ENCODE measurements at places on chromosomes 5 and 9.
A peak's percentile ranks its signal among the peaks of the same experiment; 100 is the strongest.

GRCh38 chr5:131194725-131195124, 24.0 kb downstream of the LYRM7 start:
- no peak overlapping the region for H3K4me3 ChIP-seq
- no peak for DNase-seq
- H3K27me3 ChIP-seq: no peaks in the 10 kb centered on the region

DNA sequence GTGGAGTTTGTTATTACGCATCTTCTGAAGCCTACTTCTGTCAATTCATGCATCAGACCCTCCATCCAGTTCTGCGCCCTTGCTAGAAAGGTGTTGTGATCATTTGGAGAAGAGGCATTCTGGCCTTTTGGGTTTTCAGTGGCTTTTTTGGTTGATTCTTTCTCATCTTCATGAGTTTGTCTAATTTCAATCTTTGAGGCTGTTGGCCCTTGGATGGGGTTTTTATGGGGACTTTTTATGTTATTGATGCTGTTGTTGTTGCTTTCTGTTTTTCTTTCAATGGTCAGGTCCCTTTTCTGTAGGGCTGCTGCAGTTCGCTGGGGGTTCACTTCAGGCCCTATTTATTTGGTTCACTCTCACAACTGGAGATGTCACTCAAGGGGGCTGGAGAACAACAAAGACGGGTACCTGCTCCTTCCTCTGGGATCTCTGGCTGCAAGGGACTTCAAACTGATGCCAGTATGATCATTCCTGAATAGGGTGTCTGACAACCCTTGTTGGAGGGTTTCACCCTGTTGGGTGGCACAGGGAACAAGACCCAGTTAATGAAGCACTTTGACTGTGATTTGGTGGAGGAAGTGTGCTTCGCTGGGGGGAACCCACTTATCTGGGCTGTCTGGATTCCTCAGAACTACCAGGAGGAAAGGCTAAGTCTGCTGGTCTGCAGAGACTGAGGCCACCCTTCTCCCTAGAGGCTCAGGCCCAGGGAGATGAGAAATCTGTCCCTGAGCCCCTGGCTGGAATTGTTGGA, 226.7 kb upstream of the PTGER4 start:
- no peak overlapping the region for H3K27ac ChIP-seq
- H3K4me3 ChIP-seq: no peak overlapping the region
- no peaks in the 10 kb centered on the region for H3K36me3 ChIP-seq
- H3K4me1 ChIP-seq: no peaks in the 10 kb centered on the region
- no peaks in the 10 kb centered on the region for H3K27me3 ChIP-seq
- DNase-seq: no peak

DNA sequence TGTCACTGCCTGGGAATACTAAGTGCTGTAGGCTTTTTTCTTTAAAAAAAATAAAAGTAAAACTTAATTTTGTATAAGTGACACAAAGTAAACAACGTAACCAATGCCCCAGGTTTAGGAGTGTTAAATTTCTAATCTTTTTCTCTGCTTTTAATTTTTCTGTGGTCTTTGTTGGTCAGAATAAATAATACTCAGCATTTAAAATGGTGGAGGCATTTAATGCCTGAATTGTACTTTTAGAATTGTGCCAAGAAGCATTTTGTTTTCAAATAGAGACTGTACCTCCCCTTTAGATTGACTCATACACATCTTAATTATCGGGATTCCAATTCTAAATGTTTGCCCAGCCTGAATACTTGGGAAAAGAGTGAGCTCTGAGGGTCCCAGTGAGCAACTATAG, 1.6 kb downstream of the DMXL1 start:
- peaks cover 3% of the 10 kb centered on the region for H3K36me3 ChIP-seq
- no peaks in the 10 kb centered on the region for H3K27me3 ChIP-seq
- DNase-seq: no peak
- H3K27ac ChIP-seq: peak overlapping the region; percentile 94
- H3K4me3 ChIP-seq: peak overlapping the region; percentile 9

DNA sequence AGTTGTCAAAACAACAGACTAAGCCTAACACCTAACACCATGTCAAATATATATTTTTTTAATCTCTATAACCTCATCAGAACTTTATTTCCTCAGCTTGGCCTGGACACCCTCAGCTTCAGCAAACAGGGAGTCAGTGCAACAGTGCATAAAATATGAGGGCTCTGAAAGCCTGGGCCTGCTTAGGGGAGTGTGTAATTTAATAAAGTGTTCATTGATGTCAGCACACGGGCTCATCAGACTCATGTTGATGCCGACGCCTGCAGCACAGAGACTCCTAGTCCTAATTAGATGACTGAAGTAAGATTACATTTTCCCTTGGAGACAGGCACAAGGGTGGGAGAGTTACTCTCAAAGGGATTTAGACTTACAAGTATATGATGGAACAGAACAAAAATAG, 37.8 kb downstream of the CDH10 start:
- no peaks in the 10 kb centered on the region for H3K4me1 ChIP-seq
- H3K27me3 ChIP-seq: no peaks in the 10 kb centered on the region
- H3K4me3 ChIP-seq: no peak overlapping the region
- H3K27ac ChIP-seq: no peak overlapping the region
- no peaks in the 10 kb centered on the region for H3K36me3 ChIP-seq
- DNase-seq: no peak

GRCh38 chr5:5658226-5658625, 235.7 kb downstream of the ICE1 start:
- H3K36me3 ChIP-seq: no peaks in the 10 kb centered on the region
- no peak overlapping the region for H3K4me3 ChIP-seq
- no peaks in the 10 kb centered on the region for H3K4me1 ChIP-seq
- no peak for DNase-seq
- no peaks in the 10 kb centered on the region for H3K27me3 ChIP-seq

- no peak for DNase-seq
- H3K27me3 ChIP-seq: no peaks in the 10 kb centered on the region
- H3K4me1 ChIP-seq: no peaks in the 10 kb centered on the region
- H3K27ac ChIP-seq: no peak overlapping the region
- H3K4me3 ChIP-seq: no peak overlapping the region
Observed at GRCh38 chr9:31674264-31674663, 710.2 kb upstream of the ACO1 start.

GRCh38 chr5:36422952-36423351, 121.2 kb upstream of the RANBP3L start:
- H3K4me3 ChIP-seq: no peak overlapping the region
- no peak overlapping the region for H3K27ac ChIP-seq
- no peak for DNase-seq
- no peaks in the 10 kb centered on the region for H3K36me3 ChIP-seq
- H3K27me3 ChIP-seq: no peaks in the 10 kb centered on the region

GRCh38 chr9:20570756-20571155, 51.5 kb downstream of the MLLT3 start:
- no peaks in the 10 kb centered on the region for H3K36me3 ChIP-seq
- no peak overlapping the region for H3K4me3 ChIP-seq
- H3K4me1 ChIP-seq: no peaks in the 10 kb centered on the region
- DNase-seq: no peak
- H3K27ac ChIP-seq: no peak overlapping the region

- no peaks in the 10 kb centered on the region for H3K27me3 ChIP-seq
- peaks cover 10% of the 10 kb centered on the region for H3K4me1 ChIP-seq
- H3K36me3 ChIP-seq: no peaks in the 10 kb centered on the region
- no peak overlapping the region for H3K4me3 ChIP-seq
Observed at GRCh38 chr9:37555786-37556185, 20.4 kb downstream of the FBXO10 start.

DNA sequence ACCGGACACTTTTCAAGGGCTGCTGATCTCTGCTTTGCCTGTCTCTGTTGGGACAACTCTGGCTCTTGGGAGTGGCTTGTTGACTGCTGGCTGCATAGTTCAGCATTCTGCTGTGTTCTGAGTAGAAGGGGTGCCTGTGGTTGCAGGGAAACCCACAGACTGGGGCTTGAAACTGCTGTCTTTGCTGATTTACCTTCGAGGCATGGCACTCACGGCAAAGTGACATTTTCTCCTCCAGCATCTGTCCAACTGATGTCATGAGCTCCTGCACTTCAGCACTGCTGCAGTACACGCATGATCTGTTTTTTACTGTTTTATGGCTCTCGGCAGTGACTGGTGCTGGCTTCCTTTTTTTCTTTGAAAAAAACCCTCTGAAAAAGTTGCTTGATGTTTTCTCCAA, 69.2 kb downstream of the SPATA31D1 start:
- H3K36me3 ChIP-seq: no peaks in the 10 kb centered on the region
- no peak overlapping the region for H3K27ac ChIP-seq
- peak; percentile 36 for DNase-seq
- H3K27me3 ChIP-seq: no peaks in the 10 kb centered on the region
- H3K4me1 ChIP-seq: peaks cover 9% of the 10 kb centered on the region

DNA sequence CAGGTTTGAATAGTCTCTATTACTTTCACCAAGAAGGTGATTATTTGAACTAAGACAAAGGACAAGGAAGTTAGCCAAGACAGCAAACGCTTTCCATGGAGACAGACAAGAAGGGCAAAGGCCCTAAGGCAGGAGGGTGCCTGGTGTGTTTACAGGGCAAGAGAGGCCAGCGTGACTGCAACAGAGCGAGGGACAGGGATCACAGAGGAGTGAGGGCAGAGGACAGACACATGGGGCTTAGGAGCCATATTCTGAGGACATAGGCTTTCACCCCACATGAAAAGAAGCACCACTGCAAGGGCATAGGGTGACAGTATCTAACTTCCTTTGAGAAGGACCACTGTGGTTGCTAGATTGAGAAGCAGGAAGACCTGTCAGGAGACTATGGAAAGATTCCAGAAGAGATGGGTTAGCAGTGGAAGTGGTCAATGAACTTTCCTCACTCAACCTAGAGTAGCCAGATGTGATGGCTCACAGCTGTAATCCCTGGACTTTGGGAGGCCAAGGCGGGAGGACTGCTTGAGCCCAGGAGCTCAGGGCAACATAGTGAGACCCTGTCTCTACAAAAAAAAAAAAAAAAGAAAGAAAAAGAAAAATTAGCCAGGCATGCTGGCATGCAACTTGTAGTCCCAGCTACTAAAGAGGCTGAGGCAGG, 5.0 kb upstream of the HAVCR1 start:
- H3K27me3 ChIP-seq: no peaks in the 10 kb centered on the region
- no peaks in the 10 kb centered on the region for H3K36me3 ChIP-seq
- H3K4me3 ChIP-seq: no peak overlapping the region
- no peak for DNase-seq
- no peaks in the 10 kb centered on the region for H3K4me1 ChIP-seq

GRCh38 chr9:17936365-17936764, 357.5 kb downstream of the SH3GL2 start:
- H3K4me1 ChIP-seq: no peaks in the 10 kb centered on the region
- no peak for DNase-seq
- H3K27ac ChIP-seq: no peak overlapping the region
- H3K4me3 ChIP-seq: no peak overlapping the region
- H3K27me3 ChIP-seq: no peaks in the 10 kb centered on the region
- no peaks in the 10 kb centered on the region for H3K36me3 ChIP-seq

Measured in B cell (primary cell).